GM23248 (cell line): ENCODE measurements at places on chromosomes 1 and 21.

DNA sequence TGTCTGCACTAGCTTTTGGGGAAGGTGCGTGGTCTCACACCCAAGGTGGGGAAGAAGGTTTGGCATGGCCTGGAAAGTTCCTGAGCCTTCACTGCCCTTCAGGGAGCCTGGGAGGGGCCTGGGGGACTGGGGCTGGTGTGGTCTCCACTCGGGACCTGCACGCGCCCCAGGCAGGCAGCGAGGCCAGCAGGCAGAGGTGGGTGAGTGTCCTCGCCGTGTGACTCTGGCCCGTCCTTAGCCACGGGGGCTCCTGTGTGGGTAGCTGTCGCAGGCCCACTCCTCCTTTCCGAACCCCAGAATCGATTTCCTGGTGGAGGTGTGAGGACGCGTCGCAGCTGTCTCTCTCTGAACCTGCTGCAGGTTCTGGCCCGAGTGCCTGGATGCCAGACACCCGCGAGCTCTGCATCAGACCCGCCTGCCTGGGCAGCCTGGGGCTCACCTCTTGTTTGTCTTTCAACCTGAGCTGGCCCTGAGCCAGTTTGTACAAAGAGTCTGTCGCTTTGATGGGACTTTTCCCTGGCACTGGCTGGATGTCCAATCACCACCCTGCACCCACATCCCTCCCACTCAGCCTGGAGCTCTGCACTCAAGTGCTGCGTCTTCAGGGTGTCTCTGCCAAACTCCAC lies 36.0 kb upstream of the SLC19A1 start:
- no peak for DNase-seq

- no peak for DNase-seq
Measured at GRCh38 chr1:92536211-92536979, 49.7 kb upstream of the GFI1 start.

DNA sequence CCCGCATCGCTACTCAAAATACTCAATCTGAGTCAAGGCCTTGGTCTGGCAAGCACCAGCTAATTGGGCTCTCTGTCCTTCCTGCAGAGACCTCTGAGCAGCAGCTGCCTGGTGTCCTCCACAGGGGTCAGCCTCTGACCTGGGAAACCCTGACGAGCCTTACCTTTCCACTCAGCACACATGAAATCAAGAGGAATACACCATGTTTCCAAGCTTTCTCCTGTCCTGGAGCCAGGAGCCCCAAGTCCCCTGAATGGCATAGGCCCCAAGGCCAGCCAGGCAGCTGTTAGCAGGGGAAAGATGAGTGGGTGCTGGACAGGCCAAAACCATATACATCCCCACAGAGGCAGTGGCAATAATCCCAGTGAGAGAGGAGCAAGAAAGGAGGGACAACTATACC lies 27.2 kb upstream of the TSPEAR start:
- no peak for DNase-seq

DNA sequence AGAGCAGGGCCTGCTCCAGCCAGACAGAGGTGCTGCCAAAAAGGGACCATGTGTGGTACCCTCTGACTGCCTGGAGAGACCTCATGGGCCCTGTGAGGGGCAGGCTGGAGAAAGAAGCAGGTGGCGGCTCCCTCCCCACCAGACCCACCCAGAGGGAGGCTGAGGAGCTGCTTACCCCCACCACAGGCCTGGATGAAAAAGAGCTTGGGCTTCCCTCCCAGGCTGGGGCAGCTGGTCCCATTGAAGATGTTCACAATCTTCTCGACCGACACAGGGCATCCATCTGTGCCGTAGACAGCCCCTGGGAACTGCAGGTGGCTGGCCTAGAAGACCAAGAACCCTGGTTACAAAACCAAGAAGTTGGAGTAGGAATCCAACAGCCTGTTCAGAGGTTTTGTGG lies 19.6 kb downstream of the CASP9 start:
- no peak for DNase-seq

DNA sequence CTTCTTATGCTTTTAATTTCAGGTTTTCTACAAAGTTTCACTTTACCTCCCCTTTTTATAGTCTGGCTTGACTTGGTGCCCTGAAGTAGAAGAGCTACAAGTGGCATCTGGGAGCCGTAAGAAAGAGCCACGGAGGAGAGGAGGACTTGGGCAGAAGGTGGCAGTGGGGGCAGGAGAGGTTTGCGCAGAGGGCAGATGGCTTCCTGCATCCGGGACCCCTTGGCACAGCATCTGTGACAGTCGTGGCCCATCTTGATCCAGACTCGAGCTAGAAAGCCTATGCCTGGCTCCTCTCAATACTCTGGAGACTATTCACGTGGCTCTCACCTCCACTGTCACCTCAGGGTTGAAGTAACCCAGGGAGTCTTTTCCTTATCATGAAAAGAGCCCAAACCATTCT lies 169.1 kb downstream of the DYRK1A start:
- no peak for DNase-seq

- DNase-seq = no peak
Measured at GRCh38 chr21:45736690-45737484, 93.4 kb downstream of the PCBP3 start.

GRCh38 chr1:1359308-1359663 lies 931 bp upstream of the MXRA8 start:
- peak; percentile 87 for DNase-seq

DNA sequence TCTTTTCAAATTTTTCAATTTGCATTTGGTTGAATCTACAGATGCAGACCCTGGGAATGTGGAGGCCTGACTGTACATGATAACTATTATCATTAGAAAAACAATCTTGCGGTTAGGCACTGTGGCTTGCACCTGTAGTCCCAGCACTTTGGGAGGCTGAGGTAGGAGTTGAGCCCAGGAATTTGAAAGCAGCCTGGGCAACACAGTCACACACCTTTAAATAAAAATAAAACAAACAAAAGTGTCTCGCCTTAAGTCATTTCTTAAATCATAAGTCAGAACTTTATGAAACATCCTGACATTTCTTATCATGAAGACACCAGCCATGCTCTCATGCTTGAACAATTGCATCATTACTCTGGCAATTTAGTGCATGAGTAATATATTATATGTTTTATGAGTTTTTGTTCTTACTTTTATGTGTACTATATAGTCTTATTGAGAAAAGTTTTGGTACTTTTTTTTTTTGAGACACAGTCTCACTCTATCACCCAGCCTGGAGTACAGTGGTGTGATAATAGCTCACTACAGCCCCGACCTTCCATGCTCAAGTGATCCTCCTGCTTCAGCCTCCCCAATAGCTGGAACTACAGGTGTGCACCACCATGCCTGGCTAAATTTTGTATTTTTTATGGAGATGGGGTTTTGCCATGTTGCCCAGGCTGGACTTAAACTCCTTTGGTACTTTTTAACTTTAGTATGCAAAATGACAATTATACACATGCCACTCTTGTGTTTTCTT lies 7.8 kb downstream of the TBX19 start:
- DNase-seq = peak; percentile 41

DNA sequence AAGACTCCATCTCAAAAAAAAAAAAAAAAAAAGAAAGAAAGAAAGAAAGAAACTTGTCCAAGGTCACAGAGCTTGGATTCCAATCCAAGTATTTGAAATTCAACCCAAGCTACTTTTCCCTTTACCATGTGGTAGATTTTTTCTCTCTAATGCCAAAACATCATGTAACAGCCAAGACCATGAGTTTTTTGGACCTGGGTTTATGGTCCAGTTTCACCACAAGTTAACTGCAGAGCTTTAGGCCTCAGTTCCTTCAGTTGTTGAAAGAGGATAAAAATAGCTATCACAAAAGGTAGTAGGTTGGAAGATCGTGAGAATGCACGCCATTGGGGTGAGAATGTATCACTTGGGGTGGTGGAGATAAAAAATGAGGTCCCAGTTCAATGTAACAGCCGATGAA lies 33.4 kb downstream of the ATP2B4 start:
- no peak for DNase-seq

GRCh38 chr1:29524285-29525065 lies 288.2 kb downstream of the PTPRU start:
- DNase-seq = no peak

DNA sequence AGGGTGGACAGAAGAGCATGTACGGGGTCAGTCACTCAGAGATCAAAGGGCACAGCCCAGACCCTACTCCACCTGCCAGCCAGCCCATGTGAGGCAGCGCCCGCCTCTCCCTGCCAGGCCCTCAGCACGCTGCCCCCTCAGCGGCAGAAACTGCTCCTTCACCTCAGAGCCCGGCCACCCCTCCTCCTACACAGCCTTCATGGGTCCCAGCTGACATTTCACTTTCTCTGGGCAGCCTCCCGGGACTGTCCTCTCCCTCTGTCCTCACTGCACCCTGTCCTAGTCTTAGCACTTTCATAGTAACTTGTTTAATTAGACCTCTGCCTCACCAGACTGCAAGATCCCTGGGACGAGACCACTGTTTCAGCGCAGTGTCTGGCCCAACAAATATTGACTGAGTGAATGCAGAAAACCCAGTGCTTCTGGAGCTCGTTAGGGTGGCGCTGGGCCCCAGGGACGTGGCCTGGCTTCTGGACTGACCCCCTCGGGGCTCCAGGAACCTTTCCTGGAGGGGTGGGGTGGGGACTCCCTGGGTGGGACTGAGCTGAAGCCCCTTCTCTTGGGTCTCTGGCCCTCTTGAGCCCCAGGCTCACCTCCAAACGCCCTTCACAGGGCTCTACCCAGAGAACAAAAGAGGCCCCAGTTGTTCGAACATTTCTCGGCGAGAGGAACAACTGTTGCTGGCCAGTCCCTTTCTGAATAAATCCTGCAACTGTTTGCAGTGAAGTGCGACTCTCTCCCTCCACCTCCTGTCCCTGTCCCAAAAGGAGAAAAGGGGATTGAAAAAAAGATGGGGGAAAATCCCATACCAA lies 114.9 kb downstream of the CASZ1 start:
- DNase-seq = no peak

DNA sequence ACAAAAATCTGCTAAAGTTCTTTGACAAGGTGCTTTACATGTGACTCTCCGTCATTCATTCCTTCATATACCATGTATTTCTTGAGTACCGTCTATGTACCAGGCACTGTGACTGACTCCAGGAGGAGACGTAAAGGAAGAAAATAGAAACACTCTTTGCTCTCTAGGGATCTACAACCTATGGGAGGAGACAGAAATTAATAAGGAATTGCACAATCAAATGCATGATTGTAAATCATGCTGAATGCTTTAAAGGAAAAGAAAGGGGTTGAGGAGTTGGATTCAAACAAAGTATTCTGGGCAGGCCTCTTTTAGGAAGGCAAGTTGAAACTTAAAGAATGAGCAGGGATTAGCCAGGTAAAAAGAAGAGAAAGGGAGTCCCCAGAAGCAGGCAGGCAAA lies 239.1 kb upstream of the FGGY start:
- DNase-seq = peak; percentile 40

GRCh38 chr1:42170779-42171621 lies 6.5 kb upstream of the GUCA2A start:
- DNase-seq = no peak

- DNase-seq = peak; percentile 56
Measured at GRCh38 chr1:22880174-22880601, 92.5 kb downstream of the LACTBL1 start.

- DNase-seq = no peak
Measured at GRCh38 chr21:39908265-39908923, 41.2 kb downstream of the PCP4 start.

DNA sequence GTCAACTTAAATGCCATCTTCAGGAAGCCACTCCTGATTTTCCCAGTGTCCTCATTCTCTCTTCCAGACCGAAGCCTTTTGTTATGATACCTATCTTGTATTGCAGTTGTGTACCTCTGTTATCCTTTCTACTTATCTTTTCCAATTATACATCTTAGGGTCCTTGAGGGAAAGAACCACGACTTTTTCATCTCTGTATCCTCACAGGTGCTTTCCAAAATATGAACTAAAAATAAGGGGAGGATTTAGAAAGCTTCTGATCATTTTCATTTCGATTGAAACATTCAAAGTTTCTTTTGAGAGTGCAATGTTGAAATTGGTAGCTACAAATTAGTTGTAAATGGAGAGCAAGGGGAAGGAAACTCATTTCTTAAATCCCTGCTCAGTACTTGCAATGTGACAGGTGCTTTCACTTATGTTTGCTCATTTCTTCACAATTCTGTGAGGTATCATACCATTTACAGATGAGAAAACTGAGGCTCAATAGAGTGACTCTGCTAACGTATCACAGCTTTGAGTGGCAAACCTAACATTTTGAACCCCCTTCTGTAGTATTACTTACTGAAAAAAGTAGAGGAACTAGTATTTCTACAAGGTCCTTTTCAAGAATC lies 24.2 kb downstream of the SLC19A2 start:
- DNase-seq = no peak

DNA sequence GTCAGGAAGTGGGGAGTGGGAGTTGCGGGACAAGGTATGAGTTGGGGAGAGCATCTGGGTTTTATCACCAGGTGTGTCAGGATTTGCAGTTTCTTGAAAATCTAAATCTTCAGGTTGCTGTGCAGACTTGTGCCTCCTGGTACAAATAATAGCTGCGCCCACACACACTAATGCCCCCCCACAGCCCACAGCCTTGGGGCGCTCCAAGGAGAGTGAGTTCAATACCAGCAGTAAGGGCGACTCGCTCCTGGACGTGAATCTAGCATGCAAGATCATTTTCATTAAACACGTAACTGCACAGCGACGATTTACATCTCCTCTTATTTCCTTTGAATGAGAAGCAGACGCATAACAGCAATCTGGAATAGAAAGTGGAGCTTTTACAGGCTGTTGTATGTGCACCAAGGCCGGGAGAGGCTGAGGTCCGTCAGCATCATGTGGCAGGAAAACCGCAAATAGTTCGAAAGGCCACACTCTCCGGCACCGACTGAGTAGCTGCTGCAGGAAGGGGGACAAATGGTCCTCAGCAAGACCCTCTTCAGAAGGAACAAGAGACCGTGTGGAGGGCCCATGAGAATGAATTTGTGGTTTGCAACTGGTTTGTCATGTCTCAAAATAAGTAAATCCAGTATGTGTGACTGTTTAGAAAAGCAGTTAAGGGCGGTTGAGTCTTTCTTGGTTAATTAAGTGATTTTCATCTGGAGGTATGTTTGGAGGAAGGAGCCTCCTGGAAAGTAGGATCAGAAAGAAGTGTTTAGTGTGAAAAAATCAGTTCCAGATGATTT lies 439.5 kb downstream of the SMYD3 start:
- peak; percentile 82 for DNase-seq

DNA sequence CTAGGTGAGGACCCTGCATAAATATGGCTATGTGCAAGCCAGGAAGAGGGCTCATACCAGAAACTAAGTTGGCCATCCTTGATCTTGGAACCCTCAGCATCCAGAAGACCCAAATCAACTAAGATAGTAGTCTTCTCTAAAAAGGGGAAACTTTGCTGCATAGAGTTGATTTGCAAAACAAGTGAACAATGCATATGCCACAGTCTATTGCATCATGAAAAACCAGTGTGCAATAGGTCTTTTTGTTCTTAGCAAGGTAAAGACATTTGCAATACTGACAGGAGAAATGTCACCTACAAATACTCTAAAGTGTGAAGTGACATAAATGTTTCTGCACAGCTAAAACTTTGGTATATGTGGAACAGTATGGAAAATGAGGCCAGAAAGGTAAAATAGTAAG lies 2.0 kb upstream of the IFI16 start:
- no peak for DNase-seq

DNA sequence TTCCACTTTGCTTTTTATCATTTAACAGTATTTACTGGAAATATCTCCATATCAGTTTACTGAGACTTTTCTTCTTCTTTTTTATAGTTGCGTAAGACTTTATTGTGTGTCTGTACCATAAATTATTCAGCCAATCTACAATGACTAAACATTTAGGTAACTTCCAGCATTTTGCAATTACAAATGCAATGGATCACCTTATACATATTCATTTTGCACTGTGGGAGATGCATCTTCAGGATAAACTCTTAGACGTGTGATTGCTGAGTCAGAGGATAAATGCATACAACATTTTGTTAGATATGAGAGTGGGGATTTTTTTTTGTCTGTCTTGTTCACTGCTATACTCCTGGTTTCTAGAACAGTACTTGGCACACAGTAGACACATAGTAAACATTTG lies 95.7 kb upstream of the GCLM start:
- no peak for DNase-seq

GRCh38 chr1:30875197-30875596 lies 33.4 kb downstream of the SDC3 start:
- no peak for DNase-seq
